ENCODE measurements at places on chromosomes 5 and 9.

DNA sequence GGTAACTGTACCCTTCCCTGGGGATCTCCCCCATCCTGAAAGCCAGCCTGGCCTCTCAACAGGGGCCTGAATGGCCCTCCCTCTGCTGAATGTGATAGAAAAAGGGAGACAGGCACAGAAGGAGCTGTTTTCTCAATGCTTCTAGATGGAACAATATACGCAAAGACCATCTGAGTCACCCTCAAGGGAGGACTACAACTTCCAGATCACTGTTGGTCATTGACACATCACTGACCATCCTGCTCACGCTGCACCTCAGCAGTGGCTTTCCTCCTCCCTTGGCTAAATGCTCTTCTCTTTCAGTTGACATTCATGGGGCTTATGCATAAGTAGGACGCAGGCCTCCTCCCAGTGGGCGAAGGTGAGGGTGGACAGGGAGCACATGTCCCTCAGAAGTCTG is 112.2 kb upstream of the SHB start:
- DNase-seq = no peak

DNA sequence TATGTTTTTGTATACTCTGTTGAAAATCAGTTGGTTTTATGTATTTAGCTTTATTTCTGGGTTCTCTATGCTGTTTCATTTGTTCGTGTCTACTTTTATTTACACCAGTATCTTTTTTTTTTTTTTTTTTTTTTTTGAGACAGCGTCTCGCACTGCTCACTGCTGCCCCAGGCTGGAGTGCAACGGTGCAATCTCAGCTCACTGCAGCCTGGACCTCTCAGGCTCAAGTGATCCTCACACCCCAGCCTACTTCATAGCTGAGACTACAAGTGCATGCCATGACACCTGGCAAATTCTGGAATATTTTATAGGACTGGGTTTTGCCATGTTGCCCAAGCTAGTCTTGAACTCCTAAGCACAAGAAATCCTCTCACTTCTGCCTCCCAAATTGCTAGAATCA is 869.4 kb upstream of the CDH6 start:
- DNase-seq = no peak

DNA sequence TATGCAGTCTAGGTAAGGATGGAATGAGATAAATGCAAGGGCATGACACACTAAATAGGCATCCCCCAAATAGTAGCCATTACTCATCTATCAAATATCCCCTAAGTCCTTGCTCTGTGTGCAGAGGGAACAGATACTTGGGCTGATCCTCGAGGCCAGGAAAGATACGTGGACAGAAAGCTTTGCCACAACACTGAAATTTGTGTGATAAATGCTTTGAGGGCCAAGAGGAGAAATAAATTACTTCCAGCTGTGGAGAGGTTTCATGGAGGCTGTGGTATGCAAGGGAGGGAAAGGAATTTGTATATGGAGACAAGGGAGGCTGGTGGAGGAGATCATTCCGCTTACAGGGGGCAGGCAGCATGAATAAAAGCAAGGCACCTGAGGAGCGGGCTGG is 18.5 kb downstream of the ATOX1 start:
- peak; percentile 90 for DNase-seq

- DNase-seq = peak; percentile 61
Observed at GRCh38 chr9:99365233-99365980, 143.3 kb downstream of the SEC61B start.

Measured in adipocyte (in vitro differentiated cells).